ENCODE measurements at places on chromosomes 13 and 19. TPM values are rescaled to one million over a fixed set of nuclear protein-coding genes. Genes with fewer than 3 reads are reported as not detected.

Gene FCHO1
- total RNA-seq: 0.38 TPM

Gene MEDAG
- total RNA-seq: 25.0 TPM

Gene LILRB5
- not detected for total RNA-seq

Gene ADAMTS10
- total RNA-seq: 2.2 TPM

Gene CYP4F8
- not detected for total RNA-seq

Gene KLK14
- total RNA-seq: not detected

Gene SIRT2
- total RNA-seq: 44.0 TPM

Gene SHC2
- total RNA-seq: 4.5 TPM

Gene RFXAP
- total RNA-seq: 2.1 TPM

Gene ARRDC2
- 20.0 TPM for total RNA-seq

Gene PDX1
- not detected for total RNA-seq

Gene ACP7
- not detected for total RNA-seq

Gene ZNF766
- 11.8 TPM for total RNA-seq

Gene ZNF43
- total RNA-seq: 7.0 TPM

Gene GFY
- total RNA-seq: not detected

Gene ZNF132
- total RNA-seq: 6.2 TPM

Gene MPND
- 9.6 TPM for total RNA-seq

Gene GPC6
- 0.94 TPM for total RNA-seq

Gene LHB
- 0.19 TPM for total RNA-seq

Gene TMEM221
- 0.09 TPM for total RNA-seq

Gene ANKRD24
- total RNA-seq: 0.38 TPM

Gene ZNF547
- 3.6 TPM for total RNA-seq

Gene SYT5
- not detected for total RNA-seq

Gene LPAR2
- 0.47 TPM for total RNA-seq

Gene PLA2G4C
- total RNA-seq: 40.9 TPM

Gene ZNF560
- total RNA-seq: 0.47 TPM

Gene PTPRS
- total RNA-seq: 19.4 TPM

Gene RINL
- 3.2 TPM for total RNA-seq

Gene ZNF101
- 9.2 TPM for total RNA-seq

Gene PTOV1
- 54.4 TPM for total RNA-seq

Gene TPRX1
- total RNA-seq: not detected

Gene ADGRE3
- total RNA-seq: not detected

Gene UGGT2
- total RNA-seq: 43.7 TPM

Gene SIGLEC10
- not detected for total RNA-seq

Gene KCNRG
- total RNA-seq: 9.8 TPM

Gene DPP9
- 19.2 TPM for total RNA-seq

Gene RNF17
- not detected for total RNA-seq

Gene KLK6
- 0.09 TPM for total RNA-seq

Gene PCSK4
- total RNA-seq: 1.0 TPM

Gene LRRC4B
- 0.09 TPM for total RNA-seq

Gene ZNF541
- 0.27 TPM for total RNA-seq

Gene DKKL1
- total RNA-seq: not detected

Gene C19orf18
- total RNA-seq: 0.09 TPM

Gene FKBP8
- total RNA-seq: 142 TPM

Gene SULT2A1
- total RNA-seq: not detected

Gene PBX4
- total RNA-seq: not detected

Gene ZNF527
- total RNA-seq: 5.8 TPM

Gene NTN5
- not detected for total RNA-seq

Gene ZNF787
- 31.5 TPM for total RNA-seq

Gene ERICH4
- total RNA-seq: not detected

Gene ZMYM2
- 57.6 TPM for total RNA-seq

Gene EHD2
- total RNA-seq: 88.3 TPM

Gene SLC10A2
- total RNA-seq: not detected

Gene ELSPBP1
- total RNA-seq: not detected

Gene MTUS2
- total RNA-seq: under 0.01 TPM

Gene S1PR5
- total RNA-seq: not detected

Gene PIN1
- total RNA-seq: 104 TPM

Measured in endothelial cell of coronary artery (primary cell).